Right atrium auricular region (tissue), 2 donors: ENCODE measurements at places on chromosomes 11 and 22. TPM values are rescaled to one million over a fixed set of nuclear protein-coding genes. Genes with fewer than 3 reads are reported as not detected.

DNA sequence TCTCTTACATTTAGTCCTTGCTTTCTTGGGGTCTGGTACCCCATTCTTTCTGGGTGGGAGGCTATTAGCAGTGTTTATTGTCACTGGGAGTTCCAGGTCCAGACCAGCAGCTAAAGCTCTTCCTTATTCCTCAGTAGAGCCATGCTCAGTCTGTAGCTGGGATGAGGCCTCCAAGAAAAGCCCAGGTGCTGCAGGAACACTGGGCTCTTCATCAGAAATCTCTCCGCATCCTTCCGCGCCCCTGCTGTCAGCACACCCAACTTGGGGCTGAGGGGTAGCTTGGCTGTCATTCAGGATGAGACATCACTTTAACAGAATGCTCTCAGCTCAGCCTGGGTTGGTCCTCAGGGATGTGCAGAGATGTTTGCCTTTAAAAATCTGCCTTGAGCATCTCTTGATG is 97.5 kb downstream of the GRAMD1B start:
- no peak for DNase-seq

DNA sequence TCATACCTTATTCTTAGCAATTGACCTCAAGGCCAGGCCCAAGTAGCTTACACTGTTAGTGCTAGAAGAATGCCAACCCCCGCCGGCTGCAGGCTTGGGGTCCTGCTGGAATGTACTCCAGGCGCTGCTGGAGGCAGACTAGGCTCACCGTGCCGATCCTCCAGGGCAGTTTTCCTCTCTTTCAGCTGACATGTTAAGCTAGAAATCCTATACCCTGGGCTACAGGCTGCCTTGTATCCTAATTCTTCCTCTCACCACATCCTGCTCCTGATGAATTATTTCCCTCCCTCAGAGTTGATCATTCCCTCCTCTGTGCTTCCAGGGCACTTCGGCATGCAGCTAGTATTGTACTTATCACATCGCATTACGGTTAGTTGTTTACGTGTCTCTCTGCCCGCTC is 3.4 kb downstream of the SPTBN2 start:
- DNase-seq: no peak

DNA sequence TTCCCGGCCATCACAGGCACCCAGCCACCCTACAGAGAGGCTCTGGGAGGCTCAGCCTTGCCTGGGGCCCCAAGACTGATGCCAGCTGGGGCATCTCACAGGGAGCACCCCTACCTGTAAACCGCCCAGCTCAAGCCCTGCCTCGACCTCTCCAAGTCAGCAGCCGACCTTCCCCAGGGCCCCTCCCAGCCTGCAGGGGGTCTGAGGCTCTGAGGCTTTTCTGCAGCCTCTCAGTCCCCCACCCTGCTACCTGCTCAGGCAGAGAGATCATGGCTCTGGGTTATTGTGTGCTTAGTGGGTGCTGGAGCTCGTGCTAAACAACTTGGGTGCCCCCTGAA is 23.1 kb upstream of the RTN4R start:
- DNase-seq: no peak

GRCh38 chr22:26330971-26331625 is 98.0 kb upstream of the ASPHD2 start:
- no peak for DNase-seq

- no peak for DNase-seq
Observed at GRCh38 chr11:109939166-109939810, 153.9 kb upstream of the ZC3H12C start.

DNA sequence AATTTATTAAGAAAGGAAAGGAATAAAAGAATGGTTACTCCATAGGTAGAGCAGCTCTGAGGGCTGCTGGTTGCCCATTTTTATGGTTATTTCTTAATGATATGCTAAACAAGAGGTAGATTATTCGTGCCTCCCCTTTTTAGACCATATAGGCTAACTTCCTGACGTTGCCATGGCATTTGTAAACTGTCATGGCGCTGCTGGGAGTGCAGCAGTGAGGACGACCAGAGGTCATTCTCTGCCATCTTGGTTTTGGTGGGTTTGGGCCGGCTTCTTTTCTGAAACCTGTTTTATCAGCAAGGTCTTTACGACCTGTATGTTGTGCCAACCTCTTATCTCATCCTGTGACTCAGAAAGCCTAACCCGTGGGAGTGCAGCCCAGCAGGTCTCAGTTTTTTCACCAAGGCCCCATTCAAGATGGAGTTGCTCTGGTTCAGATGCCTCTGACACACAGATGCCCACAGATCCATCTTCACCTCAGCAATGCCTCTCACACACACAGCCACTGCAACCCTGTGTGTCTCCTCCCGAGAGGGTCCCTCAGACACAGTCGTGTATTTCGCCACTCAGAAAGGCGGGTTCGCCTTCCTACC is 16.4 kb upstream of the JAM3 start:
- no peak for DNase-seq

DNA sequence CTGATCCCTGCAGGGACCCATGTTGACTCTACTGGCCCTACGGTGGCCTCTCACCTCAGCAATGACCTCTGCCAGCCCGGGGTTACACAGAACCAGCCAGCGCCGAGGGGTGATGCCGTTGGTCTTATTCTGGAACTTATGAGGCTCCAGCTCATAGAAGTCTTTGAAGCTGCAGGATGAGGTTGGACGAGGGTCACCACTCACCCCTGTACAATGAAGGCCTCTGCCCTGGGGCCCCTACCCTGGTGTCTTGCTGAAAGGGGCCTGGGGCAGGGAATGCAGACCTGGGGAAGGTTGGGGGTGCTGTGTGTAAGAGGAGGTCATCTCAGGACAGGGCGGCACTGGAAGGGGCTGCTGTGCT is 6.8 kb downstream of the PYGM start:
- DNase-seq: no peak

DNA sequence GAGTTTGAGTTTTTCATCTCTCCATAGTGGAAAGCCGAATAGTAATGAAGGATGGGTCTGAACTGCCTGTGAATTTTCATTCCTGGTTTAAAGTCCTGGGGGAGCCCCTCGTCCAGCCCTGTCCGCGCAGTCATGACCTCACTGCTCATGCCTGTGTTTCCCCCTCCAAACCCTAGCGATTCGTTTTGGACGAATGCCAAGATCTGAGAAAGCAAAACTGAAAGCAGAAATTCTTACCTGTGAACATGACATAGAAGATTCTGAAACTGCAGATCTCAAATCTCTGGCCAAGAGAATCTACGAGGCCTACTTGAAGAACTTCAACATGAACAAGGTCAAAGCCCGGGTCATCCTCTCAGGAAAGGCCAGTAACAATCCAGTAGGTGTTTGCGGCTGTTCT is 30.5 kb downstream of the CDPF1 start:
- DNase-seq: no peak

TRIM51 gene
- not detected for total RNA-seq

OR5P2 gene
- not detected for total RNA-seq
